Fibroblast of skin of left biceps (primary cell): ENCODE measurements at places on chromosomes 4 and X.

GRCh38 chr4:153485860-153486259 is 19.7 kb downstream of the TMEM131L start:
- no peak for DNase-seq

GRCh38 chrX:107452581-107452980 is 3.1 kb downstream of the FRMPD3 start:
- DNase-seq, result no peak

GRCh38 chrX:18291006-18291545 is 63.4 kb downstream of the SCML2 start:
- no peak for DNase-seq

- DNase-seq, result no peak
These were observed 330.3 kb upstream of the NOCT start for GRCh38 chr4:138685316-138685715.

- peak; percentile 48 for DNase-seq
These were observed 294.3 kb upstream of the BOD1L1 start for GRCh38 chr4:13921805-13922204.

GRCh38 chr4:184729946-184730345 is 4.0 kb downstream of the CENPU start:
- DNase-seq, result no peak

- DNase-seq, result no peak
These were observed 50.8 kb downstream of the GRIA2 start for GRCh38 chr4:157271166-157271869.

DNA sequence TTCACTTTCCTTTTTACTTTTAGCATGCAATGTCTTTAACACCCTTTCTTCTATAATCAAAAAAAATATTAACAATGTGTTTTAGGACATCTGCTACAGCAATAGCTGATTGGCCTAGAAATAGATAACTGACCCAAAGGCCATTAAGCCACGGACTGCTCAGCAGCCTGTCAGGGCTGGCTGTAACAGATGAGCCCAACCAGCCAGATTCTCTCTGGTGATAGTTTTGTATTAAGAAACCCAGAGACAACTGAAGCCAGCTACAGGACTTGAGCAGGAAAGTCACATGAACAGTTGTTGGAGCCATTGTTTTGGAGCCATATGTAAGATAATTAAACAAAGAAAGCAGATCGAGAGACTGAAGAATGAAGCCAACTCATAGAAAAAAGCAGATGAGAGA is 80.3 kb downstream of the DDIT4L start:
- no peak for DNase-seq

DNA sequence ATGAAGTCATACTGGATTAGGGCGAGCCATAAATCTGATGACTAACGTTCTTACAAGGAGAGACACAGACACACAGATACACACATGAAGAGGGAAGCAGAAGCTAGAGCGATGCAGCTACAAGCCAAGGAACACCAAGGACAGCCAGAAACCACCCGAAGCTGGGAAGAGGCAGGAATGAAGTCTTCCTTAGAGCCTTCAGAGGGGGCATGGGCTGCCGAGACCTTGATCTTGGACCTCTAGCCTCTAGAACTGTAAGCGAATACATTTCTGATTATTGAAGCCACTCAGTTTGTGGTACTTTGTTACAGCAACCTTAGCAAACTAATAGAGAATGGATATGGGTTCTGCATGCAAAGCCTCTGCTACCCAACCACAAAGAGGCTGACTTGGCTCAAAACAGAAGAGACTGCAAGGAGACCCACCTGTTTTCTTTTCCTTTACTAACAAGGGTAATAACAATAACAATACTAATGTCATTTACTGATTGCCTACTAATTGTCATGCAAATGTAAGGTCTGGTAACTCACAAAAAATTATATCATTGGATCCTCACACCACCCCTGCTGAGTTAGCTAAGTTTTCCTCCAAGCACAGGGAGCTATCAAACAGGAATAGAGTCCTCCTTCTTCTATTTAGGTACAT is 10.1 kb upstream of the LDB2 start:
- DNase-seq, result no peak

GRCh38 chr4:188030401-188030800 is 34.8 kb downstream of the ZFP42 start:
- no peak for DNase-seq

DNA sequence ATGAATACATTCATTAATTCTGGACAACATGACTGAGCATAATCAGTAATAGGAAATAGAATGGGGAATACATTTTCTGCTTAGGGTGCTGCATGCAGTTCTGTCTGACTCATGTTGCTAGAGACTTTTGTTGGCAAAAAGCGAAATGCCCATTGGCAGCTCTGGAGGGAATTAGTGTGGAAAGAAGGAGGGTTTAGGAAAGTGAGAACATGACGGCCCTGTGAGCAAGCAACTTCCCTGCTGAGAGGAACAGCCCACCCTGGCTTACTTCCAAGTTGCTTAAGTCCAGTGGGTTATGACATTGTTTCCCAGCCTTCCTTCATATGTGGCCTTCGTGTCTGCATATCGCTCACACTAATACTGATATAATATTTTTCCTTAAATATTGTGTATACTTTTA is 13.8 kb downstream of the MAD2L1 start:
- DNase-seq, result peak; percentile 64

DNA sequence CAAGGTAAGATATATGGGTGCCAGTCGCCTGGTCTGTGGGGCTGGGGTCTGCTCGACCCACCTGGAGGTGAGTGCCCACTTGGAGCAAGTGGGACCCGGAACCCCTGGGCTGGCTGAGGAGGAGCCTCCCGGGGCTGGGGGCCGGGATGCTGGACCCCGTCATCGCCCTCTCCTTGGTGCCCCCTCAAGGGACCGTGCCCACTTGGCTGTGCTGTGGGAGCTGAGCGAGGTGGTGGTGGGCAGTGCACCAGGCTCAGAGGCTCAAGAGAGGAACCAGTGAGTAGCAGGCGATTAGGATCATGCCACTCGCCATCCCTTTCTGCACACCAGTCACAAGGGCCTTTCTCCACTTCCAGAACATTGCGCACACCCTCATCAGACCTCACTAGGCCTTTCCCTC is 203.8 kb upstream of the PSAPL1 start:
- no peak for DNase-seq

- DNase-seq, result no peak
These were observed 3.5 kb downstream of the JAKMIP1 start for GRCh38 chr4:6196871-6197270.

DNA sequence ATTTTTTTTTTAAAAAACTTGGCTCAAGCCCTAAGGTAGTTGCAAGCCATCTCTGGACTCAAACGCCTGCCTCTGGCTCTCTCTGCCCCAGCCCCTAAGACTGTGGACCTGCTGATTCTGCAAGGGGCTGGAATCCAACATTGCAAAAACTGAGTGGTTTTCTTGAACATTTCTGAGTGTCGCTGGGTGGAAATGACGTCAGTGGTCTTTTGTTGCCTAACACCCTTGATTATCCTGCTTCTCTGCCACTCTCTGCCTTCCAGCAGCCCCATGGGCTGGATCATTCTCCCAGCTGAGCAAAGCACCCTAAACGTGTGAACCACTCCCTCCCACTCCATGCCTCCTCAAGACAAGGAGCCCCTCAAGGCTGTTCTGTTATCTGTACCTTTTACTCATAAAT is 16.6 kb downstream of the BST1 start:
- no peak for DNase-seq

- DNase-seq, result no peak
These were observed 1.5 kb upstream of the PAPSS1 start for GRCh38 chr4:107721436-107722100.

DNA sequence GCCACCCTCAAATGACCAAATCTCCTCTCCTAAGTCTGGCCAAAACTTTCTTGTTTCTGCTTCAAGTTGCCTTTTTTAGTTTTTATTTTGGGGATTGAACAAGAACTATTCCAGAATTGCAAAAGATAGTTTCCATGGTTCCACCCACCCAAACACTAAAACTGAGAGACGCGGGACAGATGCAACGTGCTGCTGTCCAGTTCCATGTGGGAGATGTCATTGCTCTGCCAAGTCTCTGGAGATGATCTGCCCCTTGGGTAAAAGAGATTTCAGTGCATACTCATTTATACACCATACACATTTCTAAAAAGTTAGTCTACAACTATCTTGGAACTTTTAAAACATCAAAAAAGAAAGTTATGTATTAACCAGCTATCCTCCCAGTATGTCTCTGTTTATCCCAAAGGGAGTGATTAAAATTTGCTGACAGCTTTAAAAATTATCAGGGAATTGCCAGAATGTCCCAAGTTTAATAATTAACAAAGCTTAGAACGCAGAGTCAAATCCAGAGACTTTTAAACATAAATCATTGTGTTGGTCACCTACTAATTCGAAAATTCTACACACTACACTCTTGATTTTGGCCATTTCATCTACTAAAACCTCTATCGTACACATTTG is 3.2 kb downstream of the MAOB start:
- DNase-seq, result no peak

- no peak for DNase-seq
These were observed 371.6 kb downstream of the INPP4B start for GRCh38 chr4:142474398-142475087.

DNA sequence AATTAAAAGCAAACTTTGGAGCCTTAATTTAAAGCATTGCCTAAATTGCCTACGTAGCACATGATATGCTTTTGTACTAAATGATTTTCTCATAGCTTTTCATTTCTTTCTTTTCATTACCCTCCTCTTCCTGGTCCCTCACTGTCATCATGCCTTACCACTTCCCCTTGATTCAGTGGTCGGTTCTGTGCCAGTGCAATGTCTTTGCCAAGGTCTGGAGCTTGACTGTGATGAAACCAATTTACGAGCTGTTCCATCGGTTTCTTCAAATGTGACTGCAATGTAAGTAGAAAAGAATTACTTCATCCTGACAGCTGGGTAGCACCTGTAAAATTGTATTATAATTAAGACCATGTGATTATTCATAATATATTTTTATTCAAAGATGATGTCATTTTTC is 72.5 kb downstream of the C4orf46 start:
- no peak for DNase-seq

GRCh38 chr4:39014028-39014427 is 18.2 kb downstream of the TMEM156 start:
- DNase-seq, result no peak

DNA sequence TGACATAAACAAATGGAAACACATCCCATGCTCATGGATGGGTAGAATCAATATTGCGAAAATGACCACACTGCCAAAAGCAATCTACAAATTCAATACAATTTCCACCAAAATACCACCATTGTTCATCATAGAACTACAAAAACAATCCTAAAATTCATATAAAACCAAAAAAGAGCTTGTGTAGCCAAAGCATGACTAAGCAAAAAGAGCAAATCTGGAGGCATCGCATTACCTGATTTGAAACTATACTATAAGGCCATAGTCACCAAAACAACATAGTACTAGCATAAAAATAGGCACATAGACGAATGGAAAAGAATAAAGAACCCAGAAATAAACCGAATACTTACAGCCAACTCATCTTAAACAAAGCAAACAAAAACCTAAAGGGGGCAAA is 342.8 kb upstream of the AGA start:
- no peak for DNase-seq

DNA sequence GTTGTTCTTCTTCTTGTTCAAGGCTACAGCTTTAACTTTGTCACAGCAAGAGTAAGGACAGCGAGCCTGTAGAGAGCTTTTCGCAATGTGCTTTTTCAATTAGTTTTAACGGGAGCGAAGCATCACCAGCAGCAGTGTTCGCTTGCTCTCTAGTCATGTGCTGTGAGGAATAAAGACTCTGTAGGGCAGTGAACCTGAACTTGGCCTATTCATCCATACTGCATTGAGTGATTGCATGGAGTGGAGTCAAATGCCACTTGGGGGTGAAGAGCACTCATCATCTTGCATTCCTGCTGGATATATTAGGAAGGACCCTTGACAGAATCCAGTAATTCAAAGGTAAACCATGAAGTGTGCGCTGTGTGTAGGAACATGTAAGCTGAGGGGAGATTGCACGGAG is 240.0 kb downstream of the FRMPD4 start:
- DNase-seq, result no peak

DNA sequence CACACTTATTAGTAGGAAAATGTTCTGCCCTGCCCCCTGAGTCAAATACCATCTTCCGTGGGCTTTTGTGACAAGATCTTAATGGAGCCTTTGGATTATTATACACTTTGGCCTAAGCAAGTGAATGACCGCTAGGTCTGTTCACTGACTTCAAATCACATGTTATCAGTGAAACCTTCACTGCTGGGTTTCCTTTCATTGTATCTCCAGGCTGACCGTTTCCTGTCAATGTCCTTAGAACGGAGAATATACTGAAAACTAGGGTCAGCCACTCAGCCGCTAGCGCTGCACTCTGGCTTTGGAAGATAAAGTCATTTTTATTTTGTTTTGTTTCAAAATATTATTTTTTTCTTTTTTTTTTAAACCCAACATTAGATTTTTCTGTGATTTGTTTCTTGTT is 107.0 kb upstream of the TLL1 start:
- no peak for DNase-seq

GRCh38 chrX:149185087-149185486 is 320.0 kb downstream of the IDS start:
- DNase-seq, result no peak

DNA sequence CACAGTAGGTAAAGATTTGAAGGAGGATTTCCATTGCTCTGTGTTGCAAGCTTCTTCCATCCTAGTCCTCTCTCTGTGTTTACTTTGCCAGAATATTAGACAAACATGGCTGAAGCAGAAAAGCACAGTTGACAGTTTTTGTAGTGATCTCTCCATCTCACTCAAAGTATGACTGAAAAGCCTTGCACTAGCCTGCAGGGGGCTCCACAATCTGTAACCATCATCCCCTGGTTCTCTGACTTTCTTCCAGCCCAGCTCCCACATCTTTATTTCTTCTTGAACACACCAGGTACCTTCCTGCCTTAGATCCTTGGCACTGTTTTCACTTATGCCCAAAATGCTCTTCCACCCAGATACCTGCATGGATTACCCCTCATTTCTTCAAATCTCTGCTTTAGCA is 34.1 kb upstream of the HHIP start:
- DNase-seq, result no peak

DNA sequence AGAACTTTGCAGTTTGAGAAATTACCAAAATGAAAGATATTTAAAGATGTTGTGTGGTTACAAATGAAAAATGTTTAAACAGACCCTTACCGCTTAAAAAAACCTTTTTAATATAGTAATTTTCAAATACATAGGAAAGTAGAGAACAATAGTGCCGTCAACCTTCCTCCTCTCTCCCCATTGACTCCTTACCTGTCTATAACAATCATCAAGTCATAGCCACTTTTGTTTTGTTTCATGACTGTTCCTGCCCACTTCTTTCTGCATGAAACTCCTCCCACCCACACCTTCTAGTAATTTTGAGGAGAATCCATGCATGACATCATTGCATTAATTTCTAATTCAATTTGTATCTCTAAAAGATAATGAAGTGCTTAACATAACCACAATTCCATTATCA is 76.5 kb upstream of the ATP8A1 start:
- no peak for DNase-seq

GRCh38 chr4:17064959-17065358 is 166.5 kb upstream of the LDB2 start:
- DNase-seq, result no peak
